Epithelial cell of esophagus (primary cell): ENCODE measurements at places on chromosomes 4 and X.

DNA sequence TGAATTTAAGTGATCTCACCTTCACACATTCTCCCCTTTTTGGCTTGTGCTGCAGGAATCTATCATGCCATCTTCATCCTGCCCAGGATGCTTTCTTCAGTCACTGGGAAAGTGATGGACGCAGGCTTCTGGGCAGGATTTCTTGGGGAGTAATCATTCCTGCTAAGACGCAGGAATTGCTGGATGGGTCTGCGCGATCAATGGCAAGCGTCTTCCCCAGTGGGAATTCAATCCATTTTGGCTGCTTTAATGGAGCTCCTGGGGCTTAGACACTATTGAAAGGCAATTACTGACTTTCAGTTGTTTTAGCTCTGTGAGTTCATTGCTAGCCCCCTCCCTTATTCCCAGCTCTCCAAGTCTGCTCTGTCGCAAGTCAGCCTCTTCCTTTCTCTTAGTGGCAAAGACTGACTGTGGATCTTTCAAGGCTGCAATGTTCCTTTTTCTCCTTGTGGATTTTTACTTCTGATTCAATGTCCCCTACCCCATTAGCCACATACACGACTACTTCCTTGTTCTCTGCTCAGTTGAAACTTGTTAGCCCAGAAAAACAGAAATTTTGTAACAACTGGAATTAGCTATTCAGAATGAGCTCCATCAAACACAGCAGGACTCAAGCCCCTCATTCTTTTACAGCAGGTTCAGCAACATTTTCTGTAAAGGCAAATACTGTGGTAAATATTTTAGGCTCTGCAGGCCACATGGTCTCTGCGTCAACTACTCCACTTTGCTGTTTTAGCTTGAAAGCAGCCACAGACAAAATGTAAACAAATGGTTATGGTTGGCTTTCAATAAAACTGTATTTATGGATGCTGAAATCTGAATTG lies 154.9 kb downstream of the ASB9 start:
- DNase-seq: no peak

- DNase-seq: no peak
Measured at GRCh38 chr4:96120206-96120605, 280.3 kb downstream of the PDHA2 start.

- no peak for DNase-seq
Measured at GRCh38 chr4:7985891-7986441, 46.3 kb upstream of the AFAP1 start.

GRCh38 chr4:17712166-17712565 lies 69.3 kb downstream of the FAM184B start:
- no peak for DNase-seq

- DNase-seq: peak; percentile 31
Measured at GRCh38 chr4:17726911-17727310, 54.5 kb downstream of the FAM184B start.

- DNase-seq: peak; percentile 1
Measured at GRCh38 chrX:15142084-15142715, 127.7 kb downstream of the ASB9 start.

DNA sequence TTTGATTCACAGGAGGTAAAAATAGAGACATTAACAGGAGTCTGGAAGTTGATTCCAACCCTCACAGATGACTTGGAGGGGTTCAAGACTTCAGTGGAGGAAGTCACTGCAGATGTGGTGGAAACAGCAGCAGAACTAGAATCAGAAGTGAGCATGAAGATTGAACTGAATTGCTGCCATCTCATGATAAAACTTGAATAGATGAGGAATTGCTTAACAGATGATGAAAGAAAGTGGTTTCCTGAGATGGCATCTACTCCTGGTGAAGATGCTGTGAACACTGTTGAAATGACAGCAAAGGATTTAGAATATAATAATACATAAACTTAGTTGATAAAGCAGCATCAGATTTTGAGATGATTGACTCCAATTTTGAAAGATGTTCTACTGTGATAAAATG lies 76.5 kb downstream of the RELL1 start:
- no peak for DNase-seq

- peak; percentile 80 for DNase-seq
Measured at GRCh38 chr4:168076989-168077725, 15.2 kb upstream of the ANXA10 start.
